ENCODE measurements at places on chromosomes 11 and 22.

GRCh38 chr11:115873813-115874212, 369.6 kb upstream of the CADM1 start:
- DNase-seq = no peak

DNA sequence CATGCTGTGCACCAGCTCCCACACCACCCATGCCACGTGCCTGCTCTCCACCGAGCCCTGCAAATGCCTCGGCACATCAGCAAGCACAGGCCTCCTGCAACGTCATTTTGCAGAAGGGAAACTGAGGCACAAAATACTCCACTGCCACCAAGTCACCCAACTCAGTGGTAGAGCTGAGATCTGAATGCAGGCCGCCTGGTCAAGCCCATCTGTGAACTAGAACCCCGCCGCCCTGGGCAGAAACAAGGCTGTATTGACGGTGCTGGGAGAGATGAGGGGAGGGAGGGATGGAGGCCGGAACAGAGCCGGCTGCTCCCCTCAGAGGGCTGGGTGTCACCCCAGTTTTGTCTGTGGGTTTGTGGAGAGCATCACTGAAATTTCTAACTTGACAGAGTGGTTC, 81.4 kb downstream of the CDKN1C start:
- no peak for DNase-seq

- DNase-seq = no peak
Observed at GRCh38 chr11:77416357-77416756, 57.5 kb downstream of the PAK1 start.

GRCh38 chr22:39580006-39580441, 9.5 kb downstream of the CACNA1I start:
- DNase-seq = no peak

DNA sequence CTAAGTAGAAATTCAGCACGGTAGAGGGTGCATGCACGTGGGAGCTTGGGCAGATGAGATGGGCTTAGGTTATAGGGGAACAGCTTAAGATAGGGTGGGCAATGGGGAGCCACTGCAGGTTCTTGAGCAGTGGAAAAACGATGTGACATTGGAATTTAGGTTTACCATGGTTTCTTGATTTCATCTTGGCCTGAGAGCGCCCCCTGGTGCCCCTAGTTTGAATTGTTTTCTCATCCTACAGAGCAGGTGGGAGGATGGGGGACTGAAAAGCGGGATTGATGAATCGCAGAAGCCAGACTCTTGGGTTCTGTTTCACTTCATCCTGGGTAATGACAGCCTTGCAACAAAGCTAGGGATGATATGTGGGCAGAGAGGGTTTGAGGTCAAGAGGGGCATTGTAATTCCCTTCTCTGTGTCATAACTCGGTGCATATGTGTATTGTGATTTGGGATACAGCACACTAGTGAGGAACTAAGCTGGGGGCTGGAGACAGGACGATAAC, 6.7 kb upstream of the MCAM start:
- DNase-seq = no peak

DNA sequence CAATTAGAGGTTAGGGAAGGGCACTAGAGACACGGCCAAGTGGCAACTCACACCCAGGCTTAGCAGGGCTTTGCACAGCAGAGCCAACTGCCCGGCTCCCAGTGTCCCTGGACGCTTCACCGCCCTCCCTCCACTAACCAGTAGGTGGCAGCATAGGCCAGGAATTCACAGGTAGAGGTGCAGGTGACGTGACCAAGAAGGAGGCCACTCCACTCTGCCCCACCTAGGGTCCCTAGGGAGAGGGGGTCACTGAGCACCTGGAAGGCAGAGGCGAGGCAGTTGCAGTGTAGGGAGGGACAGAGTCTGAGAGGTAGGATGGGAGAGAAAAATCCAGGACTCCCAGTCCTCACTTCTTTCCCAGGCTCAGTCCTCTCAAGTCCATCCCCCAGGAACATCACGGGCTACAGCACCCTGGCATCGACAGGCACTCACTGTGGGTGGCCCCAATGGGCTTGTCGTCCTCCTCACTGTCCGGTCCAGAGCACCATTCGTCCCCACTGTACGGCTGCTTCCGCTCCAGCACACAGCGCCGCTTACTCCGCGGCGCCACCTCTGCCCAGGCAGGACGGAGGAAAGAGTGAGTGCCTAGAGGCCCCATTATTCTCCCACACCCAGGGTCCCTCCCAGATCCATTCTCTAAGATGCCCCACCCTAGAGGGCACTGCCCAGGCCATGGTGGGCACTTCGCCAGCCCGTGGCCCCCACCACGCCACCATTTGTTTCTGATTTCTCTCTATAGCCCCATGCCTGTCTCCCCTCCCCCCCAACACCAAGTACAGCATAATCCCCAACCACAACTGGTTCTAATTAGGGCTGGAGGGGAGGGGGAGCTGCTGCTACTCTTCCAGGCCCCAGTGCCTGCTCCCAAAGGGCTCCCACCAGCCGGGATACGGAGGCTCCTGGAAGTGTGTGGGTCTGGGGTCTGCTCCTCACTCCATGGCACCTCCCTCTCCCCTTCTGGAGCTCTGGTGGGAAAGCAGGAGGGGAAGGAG, 18.4 kb downstream of the BCL9L start:
- DNase-seq = no peak

DNA sequence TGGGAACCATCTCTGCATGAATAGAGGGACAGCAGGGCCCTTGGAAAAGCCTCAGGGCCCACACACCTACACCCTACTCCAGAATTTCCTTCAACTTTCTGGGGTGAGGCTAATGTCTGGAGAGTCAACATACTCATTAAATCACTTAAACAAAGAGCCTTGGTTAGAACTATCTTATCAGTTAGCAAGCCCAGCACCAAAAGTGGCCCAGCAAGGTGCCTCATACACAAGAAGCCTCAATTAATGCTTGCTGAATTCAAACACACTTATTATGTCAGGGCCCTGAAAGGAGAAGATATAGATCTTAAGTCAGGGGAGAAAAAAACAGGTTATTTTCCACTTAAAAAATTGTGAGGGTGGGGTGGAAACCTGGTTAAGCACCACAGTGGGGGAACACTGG, 61.4 kb downstream of the C11orf58 start:
- DNase-seq = no peak

DNA sequence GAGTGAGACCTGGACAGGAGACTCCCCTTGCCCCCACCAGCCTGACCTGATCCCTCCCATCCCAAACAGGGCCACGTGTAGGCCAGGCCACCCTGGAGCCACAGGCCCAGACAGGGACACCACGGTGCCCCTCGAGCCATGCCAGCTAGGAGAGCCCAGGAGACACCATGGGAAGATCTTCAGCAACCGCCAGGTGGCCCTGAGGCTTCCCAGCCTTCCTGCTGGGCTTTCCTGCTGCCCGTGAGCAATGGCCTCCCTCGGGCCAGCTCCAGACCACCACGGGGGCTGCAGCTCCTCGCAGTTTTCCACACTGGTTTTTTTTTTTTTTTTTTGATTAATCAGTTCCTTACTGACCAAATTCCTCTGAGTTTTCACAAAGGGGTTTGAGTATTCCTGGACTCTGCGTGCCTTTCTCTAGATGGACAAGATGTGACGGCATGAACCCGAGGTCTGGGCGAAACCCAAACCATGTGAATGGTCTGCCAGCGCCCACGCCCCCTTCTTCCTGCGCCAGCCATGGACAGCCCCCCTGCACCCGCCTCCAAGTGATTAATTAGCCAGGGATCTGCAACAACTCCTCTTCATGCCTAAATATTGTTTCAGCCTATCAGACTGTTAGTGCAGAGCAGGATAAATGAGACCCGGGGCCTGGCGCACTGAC, 40.9 kb downstream of the TBX1 start:
- no peak for DNase-seq

GRCh38 chr22:24401931-24402367, 25.4 kb upstream of the ADORA2A start:
- no peak for DNase-seq

DNA sequence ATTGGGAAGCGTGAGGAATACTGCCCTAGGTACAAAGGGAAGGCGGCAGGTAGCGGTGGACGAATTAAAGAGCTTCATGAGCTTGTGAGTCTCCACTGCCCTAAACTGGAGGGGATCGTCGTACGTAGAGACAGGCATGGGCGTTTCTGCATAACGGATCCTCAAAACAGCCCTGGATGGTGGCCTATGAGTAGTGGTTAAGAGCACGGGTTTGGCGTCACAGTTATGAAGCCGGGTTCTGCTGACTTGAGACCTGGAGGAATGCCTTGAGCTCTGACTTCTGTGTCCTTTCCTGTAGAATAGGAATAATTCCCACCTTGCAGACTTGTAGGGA, 335 bp downstream of the TMEM138 start:
- DNase-seq = no peak

GRCh38 chr11:35316161-35316560, 103.2 kb downstream of the SLC1A2 start:
- no peak for DNase-seq

DNA sequence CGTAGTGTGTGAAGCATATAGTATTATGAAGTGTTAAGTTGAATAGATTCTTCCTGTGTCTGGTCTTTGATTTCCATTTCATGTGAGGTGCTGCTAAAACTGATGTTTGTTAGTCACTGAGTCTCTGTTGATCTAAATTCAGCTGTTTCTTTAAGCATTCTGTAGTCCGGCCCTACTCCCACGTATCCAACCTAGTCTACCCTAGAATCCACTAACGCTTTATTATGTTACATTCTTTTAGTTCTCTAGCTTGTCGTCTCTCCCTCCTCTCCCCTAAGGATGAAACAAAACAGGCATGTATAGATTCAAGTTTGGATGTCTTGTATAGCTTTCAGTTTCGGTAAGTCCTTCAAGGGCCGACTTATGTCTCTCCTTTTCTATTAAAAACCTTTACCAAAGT, 4.1 kb downstream of the WEE1 start:
- no peak for DNase-seq

DNA sequence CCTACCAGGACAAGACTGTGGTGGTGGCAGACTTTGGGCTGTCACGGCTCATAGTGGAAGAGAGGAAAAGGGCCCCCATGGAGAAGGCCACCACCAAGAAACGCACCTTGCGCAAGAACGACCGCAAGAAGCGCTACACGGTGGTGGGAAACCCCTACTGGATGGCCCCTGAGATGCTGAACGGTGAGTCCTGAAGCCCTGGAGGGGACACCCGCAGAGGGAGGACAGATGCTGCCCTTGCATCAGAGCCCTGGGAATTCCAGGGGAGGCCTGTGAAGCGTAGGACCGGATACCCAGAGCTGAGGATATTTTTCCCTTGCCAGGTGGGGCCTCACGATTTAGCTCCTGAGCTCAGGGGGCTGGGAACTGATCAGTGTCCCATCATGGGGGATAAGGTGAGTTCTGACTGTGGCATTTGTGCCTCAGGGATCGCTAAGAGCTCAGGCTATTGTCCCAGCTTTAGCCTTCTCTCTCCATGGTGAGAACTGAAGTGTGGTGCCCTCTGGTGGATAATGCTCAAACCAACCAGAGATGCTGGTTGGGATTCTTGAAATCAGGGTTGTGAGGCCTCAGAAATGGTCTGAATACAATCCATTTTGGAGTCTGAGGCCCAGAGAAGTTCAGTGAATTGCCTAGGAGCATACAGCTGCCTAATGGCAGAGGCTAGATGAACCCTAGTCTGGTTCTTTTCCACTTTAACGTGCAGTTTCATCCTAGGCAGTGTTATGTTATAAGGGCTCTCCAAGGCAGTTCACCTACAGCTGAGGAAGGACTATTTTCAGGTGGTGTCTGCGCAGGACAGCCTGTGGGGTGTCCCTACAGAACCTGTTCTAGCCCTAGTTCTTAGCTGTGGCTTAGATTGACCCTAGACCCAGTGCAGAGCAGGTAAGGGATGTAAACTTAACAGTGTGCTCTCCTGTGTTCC, 19.5 kb downstream of the PIK3IP1 start:
- no peak for DNase-seq

- no peak for DNase-seq
Observed at GRCh38 chr22:42937164-42937843, 77.6 kb downstream of the PACSIN2 start.

- no peak for DNase-seq
Observed at GRCh38 chr11:115167456-115167855, 336.8 kb downstream of the CADM1 start.

GRCh38 chr11:111115890-111116289, 129.6 kb upstream of the POU2AF2 start:
- no peak for DNase-seq

- DNase-seq = no peak
Observed at GRCh38 chr11:8039530-8040260, 41.3 kb upstream of the TUB start.

GRCh38 chr11:125082611-125083311, 19.7 kb downstream of the SLC37A2 start:
- no peak for DNase-seq

DNA sequence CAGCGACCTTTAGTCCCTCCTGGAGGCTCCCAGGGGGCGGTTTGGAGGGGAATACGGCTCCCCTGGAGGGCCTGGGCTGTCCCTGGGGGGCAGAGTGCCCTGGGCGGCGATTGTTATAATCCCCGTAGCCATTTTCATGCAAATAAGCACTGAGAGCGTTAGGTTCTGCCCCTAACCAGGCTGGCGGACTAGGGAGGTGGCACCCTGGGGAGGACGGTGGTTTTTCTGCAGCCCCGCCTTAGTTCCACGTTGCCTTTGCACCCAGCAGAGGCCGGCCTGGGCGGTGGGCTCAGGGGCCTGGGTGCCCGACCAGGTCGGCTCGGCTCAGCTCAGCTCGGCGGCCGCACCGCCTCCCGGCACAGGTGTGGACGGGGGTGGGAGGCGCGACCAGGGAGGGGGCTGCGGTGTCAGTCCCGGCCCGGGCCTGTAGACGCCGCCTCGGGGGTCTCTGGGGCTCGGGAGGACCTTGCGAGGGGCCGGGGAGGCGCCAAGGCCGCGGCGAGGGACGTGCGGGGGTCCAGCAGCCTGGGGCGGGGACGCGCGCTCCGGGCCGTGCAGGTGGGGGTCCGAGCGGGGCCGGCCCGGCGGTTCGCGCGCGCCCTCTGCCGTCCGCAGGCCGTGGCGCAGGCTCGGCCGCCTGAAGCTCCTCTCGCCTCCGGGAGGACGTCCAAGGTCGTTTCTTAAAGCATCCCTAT, 2.3 kb upstream of the DUSP8 start:
- DNase-seq = no peak

DNA sequence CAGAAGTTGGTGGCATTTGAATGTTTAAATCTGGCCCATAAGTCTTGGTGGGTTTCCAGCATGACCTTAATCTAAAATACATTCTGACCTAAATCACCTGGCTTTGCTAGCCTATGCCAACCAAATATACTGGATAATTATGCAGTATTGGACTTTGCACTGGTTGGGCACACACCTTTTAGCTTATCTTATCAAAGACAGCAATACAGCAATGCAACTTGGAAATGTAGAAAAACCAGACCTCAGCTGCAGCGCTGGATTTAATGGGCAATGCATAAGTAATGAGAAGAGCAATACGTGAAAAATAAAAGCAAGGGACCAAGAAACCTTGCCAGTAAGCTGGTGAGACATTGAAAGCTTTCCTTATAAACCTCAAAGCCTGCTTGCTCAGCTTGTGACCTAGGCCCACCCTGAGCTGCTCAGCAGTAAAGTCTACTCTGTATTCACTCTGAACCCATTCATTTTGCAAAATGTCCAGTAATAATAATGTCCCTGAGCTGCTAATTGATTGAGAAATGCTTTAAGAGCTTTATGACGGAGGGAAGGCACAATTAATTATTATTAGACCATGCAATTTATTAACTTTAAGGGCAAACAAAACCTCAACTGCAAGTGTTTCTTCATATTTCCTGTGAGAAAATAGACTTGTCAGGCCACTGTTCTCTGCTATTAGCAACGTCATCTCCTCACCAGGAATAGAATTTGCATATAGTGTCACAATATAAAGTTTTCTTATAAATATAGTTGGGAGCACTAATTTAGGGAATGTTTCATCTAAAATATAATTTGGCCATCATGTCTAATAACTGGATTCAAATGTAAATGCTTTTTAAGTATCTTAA, 49.4 kb upstream of the CEP295 start:
- no peak for DNase-seq
